Tongue (tissue), 3 donors: ENCODE measurements at places on chromosomes 16 and 17.

GRCh38 chr17:40268141-40268712, 19.5 kb upstream of the CDC6 start:
- DNase-seq: no peak

DNA sequence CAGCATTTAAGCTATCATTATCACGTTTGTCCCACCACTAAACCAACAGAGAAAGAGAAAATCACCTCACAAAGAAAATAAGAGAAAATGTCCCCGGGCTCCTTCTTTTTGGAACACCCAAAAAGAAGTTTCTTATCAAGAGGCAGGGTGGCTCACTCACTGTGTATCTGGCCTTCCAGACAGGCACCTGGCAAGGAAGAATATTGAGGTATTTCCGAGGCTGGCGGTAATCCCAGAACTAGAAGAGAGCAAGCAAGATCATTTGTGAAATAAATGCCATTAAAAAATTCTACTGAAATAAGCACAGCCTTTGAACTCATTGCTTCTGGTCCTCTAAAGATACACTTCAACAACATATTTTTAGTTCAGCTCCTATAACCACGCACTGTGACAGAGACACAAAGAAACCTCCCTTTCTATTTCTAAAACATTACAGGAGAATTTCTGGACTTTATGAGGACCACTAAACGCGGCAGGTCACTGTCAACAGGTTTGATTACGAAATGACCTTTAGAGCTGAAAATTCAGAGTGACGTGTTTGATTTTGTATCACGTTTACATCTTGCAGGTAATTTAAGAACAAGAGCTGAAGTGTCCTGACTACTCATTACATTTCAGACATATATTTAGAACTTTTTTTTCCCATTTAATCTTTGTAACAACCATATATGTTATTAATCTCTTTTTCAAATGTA, 61.0 kb downstream of the WDR59 start:
- DNase-seq: no peak

GRCh38 chr17:77408284-77408683, 267.5 kb downstream of the SEC14L1 start:
- DNase-seq: no peak

DNA sequence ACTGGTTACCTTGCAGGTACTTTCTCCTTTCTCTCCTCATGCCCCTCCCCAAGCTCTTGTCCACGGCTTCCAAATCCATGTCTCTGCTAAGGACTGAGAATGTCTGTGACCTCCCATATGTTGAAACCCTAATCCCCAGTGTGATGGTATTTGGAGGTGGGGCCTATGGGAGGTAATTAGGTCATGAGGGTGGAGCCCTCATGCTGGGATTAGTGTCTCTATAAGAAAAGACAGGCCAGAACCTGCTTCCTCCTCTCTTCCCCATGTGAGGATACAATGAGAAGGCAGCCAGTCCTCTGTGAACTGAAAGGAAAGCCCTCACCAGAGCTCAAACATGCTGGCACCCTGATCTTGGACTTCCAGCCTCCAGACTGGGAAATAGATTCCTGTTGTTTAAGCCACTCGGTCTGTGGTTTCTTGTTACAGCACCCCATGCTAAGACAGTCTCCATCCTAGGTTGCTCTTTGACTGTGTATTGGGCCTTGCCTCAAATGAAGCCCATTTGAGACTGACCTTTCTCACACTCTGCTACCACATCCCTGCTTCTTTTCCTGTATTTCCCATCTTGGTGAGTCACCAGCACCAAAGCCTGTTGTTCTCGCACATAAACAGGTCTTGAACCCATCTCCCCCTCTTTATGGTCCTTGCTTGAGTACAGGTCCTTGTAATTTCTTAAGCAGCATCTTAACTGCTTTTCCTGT, 135.0 kb downstream of the CDK5R1 start:
- DNase-seq: peak; percentile 9
